ENCODE measurements at places on chromosomes 16 and 17. TPM values are rescaled to one million over a fixed set of nuclear protein-coding genes. Genes with fewer than 3 reads are reported as not detected.

The CSH2 gene
- not detected for total RNA-seq

The SPNS2 gene
- 9.0 TPM for total RNA-seq

GRCh38 chr17:58219789-58220183, 731 bp upstream of the MKS1 start:
- DNase-seq: no peak
- H3K36me3 ChIP-seq: no peaks in the 10 kb centered on the region
- H3K4me1 ChIP-seq: peaks cover 3% of the 10 kb centered on the region
- no peak overlapping the region for H3K27ac ChIP-seq
- H3K27me3 ChIP-seq: no peaks in the 10 kb centered on the region

DNA sequence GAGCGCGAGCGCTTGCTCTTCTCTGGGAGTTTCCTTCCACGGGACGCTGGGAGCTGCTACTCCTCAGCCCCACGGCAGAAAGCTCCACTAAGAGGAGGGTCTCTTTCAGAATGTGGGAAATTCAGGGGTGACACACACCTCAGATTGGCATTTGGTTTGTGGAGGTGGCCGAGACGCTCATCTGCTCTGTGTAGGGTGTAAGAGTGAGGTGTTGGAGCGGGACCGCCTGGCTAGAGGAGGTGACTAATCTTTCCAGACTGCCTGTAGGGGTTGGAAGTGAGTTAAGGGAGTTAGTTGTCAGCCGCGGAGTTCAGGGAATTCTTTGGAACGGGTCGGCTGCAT, 735 bp downstream of the PSMD11 start:
- no peak for DNase-seq
- H3K27me3 ChIP-seq: no peaks in the 10 kb centered on the region
- peaks cover 9% of the 10 kb centered on the region for H3K36me3 ChIP-seq
- peak overlapping the region; percentile 97 for H3K4me3 ChIP-seq

GRCh38 chr16:920717-921116, 50.1 kb downstream of the LMF1 start:
- H3K27me3 ChIP-seq: no peaks in the 10 kb centered on the region
- no peaks in the 10 kb centered on the region for H3K4me1 ChIP-seq
- H3K4me3 ChIP-seq: no peak overlapping the region
- H3K27ac ChIP-seq: no peak overlapping the region

GRCh38 chr16:850668-851067, 50.1 kb upstream of the GNG13 start:
- H3K27ac ChIP-seq: no peak overlapping the region
- H3K4me3 ChIP-seq: no peak overlapping the region
- DNase-seq: no peak
- no peaks in the 10 kb centered on the region for H3K4me1 ChIP-seq
- no peaks in the 10 kb centered on the region for H3K27me3 ChIP-seq

DNA sequence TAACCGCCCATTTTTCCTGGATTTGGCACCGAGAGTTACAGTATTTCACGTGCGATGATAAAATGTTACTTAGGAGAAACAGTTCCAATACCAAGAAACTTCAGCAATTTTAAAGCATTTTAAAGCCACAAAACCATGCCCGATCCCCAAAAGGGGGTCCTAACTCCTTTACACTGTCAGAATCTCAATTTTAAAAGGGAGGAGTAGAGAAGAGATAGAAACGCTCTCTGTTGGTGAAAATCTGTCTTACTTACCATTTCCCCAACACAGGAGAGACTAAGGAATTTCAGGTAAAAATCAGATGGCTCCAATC, 526 bp upstream of the RNASEK start:
- no peaks in the 10 kb centered on the region for H3K36me3 ChIP-seq
- H3K27me3 ChIP-seq: no peaks in the 10 kb centered on the region

DNA sequence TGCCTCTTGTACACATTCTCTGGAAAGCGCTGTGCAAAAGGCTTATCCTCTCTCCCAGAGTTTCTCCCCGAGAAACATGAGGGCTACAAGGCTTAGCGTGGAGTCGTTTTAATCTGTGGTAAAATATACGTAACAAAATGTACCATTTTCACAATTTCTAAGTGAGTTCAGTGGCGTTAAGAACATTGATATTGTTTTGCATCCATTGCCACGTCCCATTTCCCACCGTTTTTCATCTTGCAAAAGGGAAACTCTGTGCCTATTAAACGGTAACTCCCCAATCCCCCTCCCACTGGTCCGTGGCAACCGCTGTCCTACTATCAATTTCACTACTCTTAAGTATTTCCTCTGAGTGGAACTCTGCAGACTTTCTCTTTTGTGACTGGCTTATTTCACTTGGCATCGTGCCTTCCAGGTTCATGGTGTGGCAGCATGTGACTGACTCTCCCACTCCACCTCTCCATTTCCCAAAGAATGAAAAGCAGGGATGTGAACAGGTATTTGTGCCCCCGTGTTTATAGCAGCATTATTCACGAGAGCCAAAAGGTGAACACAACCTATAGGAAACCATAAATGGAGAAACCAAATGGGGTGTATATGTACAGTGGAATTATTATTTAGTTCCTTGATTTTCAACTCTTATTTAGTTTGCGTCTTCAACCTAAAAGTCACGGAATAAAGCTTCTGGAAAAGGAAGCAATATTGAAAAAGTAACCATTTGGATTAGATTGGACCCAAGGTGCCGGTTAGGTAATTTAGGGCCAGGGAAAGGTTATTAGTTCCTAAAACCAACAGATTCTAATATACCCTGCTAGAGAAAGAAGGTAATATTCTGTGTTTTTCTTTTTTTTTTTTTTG, 1.1 kb upstream of the USP32 start:
- peak; percentile 41 for DNase-seq
- H3K27me3 ChIP-seq: no peaks in the 10 kb centered on the region
- peak overlapping the region; percentile 96 for H3K4me3 ChIP-seq
- H3K4me1 ChIP-seq: peaks cover 10% of the 10 kb centered on the region
- H3K27ac ChIP-seq: peak overlapping the region; percentile 94
- no peaks in the 10 kb centered on the region for H3K36me3 ChIP-seq

GRCh38 chr16:60107437-60107836, 1373.3 kb upstream of the GOT2 start:
- no peak overlapping the region for H3K27ac ChIP-seq
- no peaks in the 10 kb centered on the region for H3K4me1 ChIP-seq
- no peaks in the 10 kb centered on the region for H3K36me3 ChIP-seq
- DNase-seq: no peak
- no peaks in the 10 kb centered on the region for H3K27me3 ChIP-seq

- no peak for DNase-seq
- no peaks in the 10 kb centered on the region for H3K4me1 ChIP-seq
- H3K36me3 ChIP-seq: peaks cover 26% of the 10 kb centered on the region
- no peaks in the 10 kb centered on the region for H3K27me3 ChIP-seq
- no peak overlapping the region for H3K4me3 ChIP-seq
Observed at GRCh38 chr17:12136243-12136642, 115.6 kb downstream of the MAP2K4 start.

DNA sequence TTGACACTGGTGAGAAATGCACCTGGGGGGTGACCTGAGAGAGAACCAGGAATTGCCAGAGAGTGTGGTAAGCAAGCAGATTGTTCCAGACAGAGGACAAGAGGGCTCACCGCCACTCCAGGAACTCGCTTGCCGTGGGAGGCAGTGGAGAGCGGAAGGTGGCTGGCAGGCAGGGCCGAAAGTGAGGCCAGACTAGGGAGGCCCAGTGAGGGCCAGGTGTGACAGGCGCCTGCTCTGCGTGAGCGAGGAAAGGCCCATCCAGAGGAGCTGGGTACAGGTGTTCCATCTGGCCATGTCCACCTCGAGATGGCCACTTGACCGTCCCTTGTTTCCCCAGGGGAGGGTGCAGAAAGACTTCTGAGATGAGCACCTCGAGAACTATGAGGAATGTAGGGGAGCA, 11.9 kb upstream of the MYO15B start:
- no peaks in the 10 kb centered on the region for H3K27me3 ChIP-seq
- no peaks in the 10 kb centered on the region for H3K4me1 ChIP-seq
- no peak overlapping the region for H3K27ac ChIP-seq
- DNase-seq: no peak
- H3K36me3 ChIP-seq: peaks cover 14% of the 10 kb centered on the region
- H3K4me3 ChIP-seq: no peak overlapping the region

GRCh38 chr17:30210366-30210765, 25.1 kb downstream of the SLC6A4 start:
- H3K27me3 ChIP-seq: no peaks in the 10 kb centered on the region
- H3K36me3 ChIP-seq: no peaks in the 10 kb centered on the region
- no peak for DNase-seq
